ENCODE measurements at places on chromosomes 16 and 17.
A peak's percentile ranks its signal among the peaks of the same experiment; 100 is the strongest.

- no peak for DNase-seq
These were observed 25.6 kb downstream of the ITGB3 start for GRCh38 chr17:47279062-47279801.

- DNase-seq = no peak
These were observed 415.0 kb upstream of the HSBP1 start for GRCh38 chr16:83392743-83393142.

DNA sequence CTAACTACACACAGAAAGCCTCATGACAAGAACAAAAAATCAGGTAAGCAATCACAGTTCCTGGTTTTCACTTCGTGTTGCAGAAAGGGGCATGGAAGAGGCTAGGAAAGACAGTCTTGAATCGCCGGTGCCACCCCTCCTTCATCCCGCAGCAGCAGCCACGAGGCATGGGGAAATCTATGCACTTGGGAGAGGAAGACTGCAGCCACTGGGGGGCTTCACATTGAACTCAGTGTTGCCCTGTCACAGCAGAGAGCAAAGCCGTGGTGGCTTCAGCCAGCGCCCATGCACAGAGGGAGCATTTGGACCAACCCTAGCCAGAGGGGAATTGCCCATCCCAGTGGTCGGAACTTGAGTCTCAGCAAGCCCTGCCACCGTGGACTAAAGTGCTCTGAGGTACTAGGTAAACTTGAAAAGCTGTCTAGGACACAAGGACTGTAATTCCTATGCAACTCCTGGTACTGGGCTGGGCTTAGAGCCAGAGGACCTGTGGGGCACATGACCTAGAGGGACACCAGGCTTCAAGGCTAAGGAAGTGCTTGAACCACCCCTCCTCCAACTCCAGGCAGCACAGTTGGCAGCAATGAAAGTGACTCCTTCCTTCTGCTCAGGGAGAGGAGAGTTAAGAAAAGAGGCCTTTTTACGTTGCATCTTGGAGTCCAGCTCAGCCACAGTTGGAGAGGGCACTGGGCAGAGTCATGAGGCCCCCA is 35.2 kb upstream of the ATP2C2 start:
- DNase-seq = no peak

GRCh38 chr16:644556-644955 is 2.9 kb downstream of the MCRIP2 start:
- no peak for DNase-seq

DNA sequence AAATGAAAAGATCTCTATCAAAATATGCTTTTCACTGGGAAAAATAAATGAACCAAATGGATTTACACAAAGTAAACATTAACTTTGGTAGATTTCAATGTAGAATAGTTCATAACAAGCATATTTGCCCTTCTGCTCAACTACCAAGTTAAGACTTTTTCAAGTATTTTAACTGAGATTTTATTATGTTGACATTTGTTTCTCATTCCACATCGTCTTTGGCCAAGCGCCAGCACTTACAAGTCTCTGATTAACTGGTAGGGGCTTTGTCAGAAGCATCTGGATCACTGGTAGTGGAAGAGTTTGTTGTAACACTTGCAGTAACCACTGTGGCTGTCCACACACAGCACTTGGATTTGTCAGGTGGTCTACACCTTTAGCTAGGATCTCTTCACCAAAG is 22.9 kb downstream of the SLFN12L start:
- no peak for DNase-seq

GRCh38 chr17:41610965-41611640 is 1.5 kb downstream of the KRT16 start:
- no peak for DNase-seq

DNA sequence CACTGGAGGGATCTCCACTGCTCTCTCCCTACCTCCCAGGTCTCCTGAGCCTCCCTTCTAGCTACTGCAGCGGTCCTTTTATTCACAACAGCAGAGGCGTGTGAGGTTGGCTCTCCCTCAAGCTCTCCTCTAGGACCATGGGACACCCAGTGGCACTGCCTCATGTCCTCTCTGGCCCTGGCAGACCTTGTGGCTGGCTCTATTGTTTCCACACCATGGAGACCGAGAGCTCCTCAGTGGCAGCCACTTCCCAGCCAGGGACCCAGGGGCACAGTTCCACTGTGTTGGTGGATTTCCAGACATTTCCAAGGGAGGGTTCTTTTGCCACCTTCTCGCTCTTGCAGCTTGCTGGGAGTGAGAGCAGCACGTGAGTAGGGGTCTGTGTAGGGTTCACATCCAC is 204.9 kb downstream of the AXIN2 start:
- no peak for DNase-seq

DNA sequence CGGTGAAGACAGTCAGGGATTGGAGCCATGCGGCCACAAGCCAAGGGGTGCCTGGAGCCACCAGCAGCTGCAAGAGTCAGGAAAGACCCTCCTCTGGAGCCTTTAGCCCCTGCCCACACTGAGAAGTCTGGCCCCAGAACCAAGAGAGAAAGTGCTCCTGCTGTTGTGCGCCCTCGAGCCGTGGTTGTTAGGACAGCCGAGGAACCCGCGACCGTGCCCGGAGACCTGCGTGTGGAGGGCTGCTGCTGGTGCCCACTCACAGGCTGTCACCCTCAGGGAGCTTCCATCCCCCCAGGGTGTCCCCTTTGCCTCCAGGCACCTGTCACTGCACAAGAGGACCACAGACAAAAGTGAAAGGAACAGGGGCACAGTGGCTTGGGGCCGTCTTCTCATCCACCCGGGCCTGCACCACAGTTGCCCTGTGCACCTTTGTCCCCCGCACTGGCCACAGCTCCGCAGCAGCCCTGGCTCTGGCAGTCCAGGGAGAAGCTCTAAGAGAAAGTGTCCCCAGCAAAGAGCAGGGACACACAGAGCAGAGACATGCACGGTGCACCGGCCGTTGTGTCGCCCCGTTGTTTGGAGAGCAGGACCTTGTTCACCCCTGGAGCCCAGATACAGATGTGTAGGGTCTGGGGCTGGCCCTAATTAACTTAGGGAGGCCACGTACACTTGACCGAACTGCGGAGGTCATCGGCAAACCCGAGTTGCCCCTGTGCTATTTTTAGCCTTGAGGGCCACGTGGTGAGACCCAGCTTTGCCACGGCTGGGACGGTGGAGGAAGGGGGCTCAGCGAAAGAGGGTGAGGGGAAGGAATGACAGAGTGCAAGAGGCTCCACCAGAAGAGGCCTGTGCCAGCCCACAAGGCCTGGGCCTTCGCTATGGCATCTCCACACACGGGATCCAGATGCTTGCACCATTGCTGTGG is 329.2 kb downstream of the C16orf95 start:
- no peak for DNase-seq

- no peak for DNase-seq
These were observed 41.8 kb downstream of the STAT3 start for GRCh38 chr17:42346481-42346880.

DNA sequence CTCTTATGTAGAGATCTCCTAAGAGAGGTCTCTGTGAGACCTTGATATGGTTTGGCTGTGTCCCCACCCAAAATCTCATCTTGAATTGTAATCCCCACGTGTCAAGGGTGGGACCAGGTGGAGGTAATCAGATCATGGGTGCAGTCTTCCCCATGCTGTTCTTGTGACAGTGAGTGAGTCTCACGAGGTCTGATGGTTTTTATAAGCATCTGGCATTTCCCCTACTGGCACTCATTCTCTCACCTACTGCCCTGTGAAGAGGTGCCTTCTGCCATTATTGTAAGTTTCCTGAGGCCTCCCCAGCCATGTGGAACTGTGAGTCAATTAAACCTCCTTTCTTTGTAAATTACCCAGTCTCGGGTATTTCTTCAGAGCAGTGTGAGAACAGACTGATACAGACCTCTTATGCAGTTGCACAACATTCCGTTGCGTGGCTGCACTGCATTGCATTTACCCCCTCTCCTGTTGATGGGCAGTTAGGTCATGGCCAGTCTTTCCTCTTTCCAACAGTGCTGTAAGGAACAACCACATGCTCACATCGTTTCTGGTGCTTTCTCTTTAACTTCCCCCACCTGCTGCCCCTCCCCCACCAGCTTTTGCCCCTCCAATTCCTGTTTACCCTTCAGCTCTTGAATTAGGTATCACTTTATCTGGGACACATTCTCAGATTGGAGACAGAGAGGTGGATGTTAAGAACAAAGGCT is 43.6 kb upstream of the MED9 start:
- DNase-seq = no peak

DNA sequence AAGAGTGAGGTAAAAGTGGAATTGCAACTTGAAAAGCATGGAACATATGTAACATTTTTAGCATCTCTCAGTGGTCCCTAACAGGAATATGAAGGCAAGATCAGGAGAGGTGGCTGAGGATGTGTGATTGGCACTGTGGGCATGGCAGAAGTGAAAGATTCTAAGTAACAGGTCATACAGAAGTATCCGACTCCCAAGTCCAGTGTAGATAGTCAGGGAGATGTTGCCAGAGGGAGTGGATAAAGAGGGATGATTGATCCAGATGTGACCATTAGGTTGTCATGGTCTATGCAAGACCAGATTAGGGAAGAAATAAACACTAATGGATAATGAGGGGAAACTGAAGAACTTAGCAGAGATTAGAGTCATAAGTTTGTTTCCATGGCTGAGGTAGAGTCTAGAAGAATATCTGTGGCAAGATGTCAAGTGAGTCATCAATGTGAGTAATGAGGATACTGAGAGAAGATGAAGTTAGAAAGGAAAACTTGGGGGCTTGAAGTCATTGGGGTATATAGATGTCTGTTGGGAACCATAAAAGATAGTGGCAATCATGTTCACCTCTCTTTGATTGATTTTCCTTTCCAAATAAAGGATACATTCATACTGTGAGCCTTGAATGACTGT is 23.9 kb upstream of the CAPNS2 start:
- no peak for DNase-seq

DNA sequence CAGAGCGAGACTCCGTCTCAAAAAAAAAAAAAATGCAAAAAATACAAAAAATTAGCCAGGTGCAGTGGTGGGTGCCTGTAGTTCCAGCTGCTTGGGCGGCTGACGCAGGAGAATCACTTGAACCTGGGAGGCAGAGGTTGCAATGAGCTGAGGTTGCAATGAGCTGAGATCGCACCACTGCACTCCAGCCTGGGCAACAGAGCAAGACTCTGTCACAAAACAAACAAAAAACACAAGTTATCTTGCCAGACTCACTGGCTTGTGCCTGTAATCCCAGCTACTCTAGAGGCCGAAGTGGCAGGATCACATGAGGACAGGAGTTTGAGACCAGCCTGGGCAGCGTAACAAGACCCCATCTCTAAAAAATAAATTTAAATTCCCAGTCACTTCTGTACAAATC is 3.4 kb upstream of the ST3GAL2 start:
- DNase-seq = no peak

DNA sequence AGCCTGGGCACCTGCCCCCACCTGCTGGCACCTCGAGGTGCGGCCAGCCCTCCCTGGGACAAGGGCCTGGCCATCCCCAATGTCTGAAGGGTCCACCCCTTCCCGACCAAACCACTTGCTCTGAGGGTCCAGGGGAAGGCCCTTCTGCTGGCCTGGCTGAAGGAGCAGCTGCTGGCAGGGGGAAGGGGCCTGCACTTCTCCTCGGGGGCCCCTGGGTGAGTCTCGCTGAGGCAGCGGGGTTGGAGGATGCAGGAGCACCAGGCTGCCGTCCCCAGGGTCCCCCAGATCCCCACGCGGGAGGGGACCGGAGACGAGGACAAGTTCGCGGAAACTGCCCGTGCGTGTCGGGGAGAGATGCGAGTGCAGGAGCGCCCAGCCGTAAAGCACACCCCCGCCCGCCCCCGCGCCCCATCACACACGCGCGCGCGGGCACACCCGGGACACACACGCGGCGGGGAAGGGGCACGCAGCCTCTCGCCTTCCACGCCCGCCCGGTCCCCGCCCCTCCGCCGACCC is 725 bp upstream of the CACNA1H start:
- peak; percentile 23 for DNase-seq

- peak; percentile 27 for DNase-seq
These were observed 27.5 kb upstream of the PIK3R6 start for GRCh38 chr17:8894673-8895578.

GRCh38 chr17:43740541-43740940 is 18.1 kb downstream of the SOST start:
- DNase-seq = no peak

- no peak for DNase-seq
These were observed 26.4 kb downstream of the KIFC3 start for GRCh38 chr16:57775661-57776469.

DNA sequence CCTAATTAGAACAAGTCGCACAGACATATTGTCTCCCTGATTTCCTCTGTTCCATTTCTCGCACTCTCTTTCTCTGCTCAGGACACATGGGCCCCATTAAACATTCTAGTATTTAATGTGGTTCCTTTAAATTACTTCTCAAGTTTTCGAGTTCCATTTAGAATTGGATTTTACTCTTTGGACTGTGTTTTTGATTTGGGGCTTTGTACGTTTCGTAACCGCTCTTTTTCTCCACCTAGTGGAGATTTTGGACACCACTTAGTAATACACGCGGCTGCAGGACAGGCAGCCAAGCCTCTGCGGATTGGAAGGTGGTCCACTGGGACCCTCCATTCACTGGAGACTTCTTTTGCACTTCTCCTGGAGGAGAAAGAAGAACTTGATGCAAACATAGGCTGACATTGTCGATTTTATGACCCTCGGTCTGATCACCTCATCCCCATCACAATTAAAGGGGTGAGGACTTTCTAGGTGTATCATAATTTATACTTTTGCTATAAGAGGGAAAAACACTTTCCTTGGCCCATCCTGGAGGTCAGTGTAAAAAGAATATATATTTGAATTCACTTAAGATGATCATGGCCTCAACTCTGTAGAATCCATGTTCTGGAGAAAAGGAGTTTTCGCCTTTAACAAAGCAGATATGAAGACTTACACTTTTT is 85.7 kb downstream of the NOG start:
- no peak for DNase-seq

DNA sequence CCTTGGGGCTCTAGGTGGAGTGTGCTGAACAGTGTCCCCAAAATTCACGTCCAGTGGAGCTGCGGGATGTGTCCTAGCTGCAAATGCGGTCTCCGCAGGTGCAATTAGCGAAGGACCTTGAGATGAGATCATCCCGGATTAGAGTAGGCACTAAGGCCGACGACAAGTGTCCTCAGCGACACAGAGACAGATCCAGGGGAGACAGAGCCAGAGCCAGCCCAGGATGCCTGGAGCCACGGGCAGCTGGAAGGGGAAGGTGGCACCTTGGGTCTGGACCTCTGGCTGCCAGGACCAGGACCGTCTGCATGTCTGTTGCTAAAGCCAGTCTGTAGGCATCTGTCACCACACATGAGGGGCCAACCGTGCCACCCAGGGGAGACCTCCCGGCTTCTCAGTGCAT is 24.5 kb downstream of the SLC7A5 start:
- no peak for DNase-seq

DNA sequence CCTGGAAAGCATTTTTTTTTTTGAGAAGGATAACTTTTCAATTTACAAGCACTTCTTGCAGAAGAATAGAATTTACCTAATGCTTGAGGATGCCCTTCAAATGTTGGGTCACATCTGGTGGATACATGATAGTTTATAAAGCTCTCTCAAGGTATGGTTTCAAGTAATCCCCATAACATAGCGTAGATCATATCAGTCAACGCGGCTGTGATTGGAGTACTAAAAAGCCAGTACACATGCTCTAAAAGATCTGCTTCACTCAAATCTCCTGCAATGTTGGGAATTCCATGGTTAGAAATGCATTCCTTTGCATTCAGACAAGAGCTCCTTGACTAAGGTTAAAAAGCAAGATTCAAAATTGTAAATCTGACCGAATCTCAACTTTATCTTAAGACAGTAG is 3.9 kb upstream of the KCNJ16 start:
- DNase-seq = no peak
